Dermis blood vessel endothelial cell (primary cell): ENCODE measurements at places on chromosomes 2 and 18. TPM values are rescaled to one million over a fixed set of nuclear protein-coding genes. Genes with fewer than 3 reads are reported as not detected.

CBLN2 gene
- total RNA-seq, result not detected in 2 replicates

SLC25A52 gene
- total RNA-seq, result not detected in 2 replicates

ITPRIPL1 gene
- 7.0 and 7.7 TPM in 2 replicates for total RNA-seq

PDE1A gene
- 1.4 and 3.0 TPM in 2 replicates for total RNA-seq

WIPF1 gene
- 13.5 and 14.1 TPM in 2 replicates for total RNA-seq

SAP130 gene
- total RNA-seq, result 3.9 and 8.1 TPM in 2 replicates

DDX1 gene
- total RNA-seq, result 87.3 and 126 TPM in 2 replicates

DNA sequence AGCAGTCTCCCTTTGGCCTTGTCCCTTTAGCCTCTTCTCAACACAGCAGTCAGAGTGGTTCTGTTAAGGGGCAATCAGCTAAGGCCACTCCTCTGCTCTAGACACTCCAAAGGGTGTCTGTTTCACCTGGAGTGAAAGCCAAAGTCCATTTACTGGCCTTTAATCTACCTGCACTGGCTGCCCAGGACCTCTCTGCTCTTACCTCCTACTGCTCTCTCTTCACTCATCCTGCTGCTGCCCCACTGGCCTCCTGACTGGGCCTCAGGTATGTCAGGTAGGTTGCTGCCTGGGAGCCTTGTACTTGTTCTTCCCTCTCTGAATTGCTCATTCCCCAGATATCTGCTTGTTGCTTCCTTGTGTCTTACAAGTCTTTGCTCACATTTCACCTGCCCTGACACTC is 68.2 kb downstream of the PIKFYVE start:
- no peak for DNase-seq

GRCh38 chr2:182047544-182047943 is 61.9 kb downstream of the PPP1R1C start:
- no peak for DNase-seq

DNA sequence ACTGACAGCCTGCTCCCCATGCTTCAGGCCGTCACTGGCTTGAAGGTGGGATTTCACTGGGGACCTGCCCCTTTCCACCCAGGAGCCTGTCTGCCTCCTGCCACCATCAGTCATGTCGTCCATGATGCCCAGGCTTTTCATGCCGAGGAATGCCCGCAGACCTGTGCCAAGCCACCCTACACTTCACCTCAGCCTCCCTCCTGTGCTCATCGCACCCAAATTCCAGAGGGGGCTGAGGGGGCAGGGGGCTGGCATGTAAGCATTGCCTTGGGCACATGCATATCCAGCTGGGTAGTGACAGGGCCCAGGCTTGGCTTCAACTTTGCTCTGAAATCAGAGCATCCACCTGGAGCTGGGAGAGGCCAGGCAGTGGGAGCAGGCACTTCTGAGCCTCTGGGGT is 20.9 kb upstream of the RPRM start:
- DNase-seq, result no peak

DNA sequence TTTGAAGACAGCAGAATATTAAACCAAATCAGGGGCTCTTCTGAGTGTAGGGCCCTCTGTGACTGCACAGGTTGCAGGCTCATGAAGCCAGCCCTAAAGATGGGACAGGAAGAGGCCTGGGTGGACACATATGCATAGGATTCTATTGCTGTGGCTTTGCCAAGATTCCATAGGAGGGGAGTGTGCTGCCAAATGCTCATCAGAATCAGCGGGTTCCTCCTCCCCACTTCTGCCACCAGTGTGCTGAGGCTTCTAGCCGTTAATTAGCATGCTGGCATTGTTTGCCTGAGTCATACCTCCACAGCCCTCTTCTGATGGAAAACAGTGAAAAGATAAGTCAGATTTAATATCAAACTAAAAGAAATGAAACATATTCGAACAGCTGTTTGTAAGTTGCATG is 103.9 kb upstream of the TMEFF2 start:
- no peak for DNase-seq

DNA sequence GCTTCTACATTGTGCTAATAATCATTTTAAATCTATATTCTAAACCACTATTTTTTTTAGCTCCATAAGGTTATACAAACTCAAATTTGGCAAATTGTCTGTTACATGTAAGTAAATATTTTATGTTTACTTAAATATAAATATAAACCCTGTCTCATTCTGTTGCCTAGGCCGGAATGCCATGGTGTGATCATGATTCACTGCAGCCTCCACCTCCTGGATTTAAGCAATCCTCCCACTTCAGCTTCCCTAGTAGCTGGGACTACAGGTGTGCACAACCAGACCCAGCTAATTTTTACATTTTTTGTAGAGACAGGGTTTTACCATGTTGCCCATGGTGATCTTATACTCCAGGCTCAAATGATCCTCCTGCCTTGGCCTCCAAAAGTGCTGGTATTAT is 124.7 kb downstream of the MEIS1 start:
- no peak for DNase-seq

GRCh38 chr2:145106293-145106692 is 586.4 kb upstream of the ZEB2 start:
- no peak for DNase-seq

GRCh38 chr2:69493268-69493667 is 56.0 kb upstream of the NFU1 start:
- DNase-seq, result no peak

DNA sequence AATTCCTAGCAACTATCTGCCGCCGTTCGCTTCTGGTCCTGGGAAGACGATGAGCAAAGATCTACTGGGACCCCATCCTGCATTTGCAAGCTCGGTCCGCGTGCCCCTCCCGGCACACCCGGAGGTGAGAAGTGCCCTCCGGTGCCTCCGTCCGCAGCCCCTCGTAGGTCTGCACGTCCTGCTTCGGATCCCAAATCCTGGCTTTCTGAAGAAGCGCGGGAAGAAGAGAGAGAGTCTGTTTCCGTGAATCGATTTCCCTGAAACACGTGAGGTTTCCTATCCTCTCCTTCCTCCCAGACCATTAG is 5.0 kb upstream of the OSR1 start:
- no peak for DNase-seq

DNA sequence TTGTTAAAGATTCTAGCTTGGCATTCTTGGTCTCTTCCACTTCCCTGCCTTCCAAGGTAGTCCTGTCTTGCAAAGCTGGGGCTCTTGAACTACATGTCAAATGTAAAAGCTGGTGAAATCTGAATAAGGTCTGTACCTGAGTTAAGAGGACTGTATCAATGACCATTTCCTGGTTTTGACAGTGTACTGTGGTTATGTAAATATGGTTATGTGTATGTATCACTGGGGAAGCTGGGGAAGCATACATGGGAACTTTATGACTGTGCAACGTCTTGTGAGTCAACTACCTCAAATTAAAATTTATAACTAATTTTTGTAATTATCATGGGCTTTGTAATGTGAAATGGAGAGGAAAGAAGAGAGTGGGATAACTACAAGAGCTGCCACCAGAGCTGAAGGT is 81.7 kb downstream of the COL4A4 start:
- no peak for DNase-seq

DNA sequence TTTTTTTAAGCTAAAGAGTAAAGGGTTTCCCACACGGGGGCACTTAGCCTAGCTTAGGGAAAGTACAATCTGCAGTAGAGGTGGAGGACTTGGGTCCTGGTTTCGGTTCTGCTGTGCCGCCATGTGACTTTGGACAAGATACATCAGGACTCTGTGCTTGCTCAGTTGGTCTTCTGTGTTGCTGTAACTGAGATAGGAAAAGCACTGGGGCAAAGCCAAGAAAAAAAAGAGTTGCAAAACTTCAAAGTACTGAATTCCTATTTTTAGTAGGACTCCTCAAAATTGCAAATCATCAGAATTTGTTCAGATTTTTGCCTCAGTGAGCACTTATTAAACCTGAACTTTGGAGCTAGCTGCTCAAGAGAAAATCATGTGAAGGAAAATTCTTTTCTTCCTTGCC is 96.3 kb upstream of the STON1 start:
- DNase-seq, result no peak

DNA sequence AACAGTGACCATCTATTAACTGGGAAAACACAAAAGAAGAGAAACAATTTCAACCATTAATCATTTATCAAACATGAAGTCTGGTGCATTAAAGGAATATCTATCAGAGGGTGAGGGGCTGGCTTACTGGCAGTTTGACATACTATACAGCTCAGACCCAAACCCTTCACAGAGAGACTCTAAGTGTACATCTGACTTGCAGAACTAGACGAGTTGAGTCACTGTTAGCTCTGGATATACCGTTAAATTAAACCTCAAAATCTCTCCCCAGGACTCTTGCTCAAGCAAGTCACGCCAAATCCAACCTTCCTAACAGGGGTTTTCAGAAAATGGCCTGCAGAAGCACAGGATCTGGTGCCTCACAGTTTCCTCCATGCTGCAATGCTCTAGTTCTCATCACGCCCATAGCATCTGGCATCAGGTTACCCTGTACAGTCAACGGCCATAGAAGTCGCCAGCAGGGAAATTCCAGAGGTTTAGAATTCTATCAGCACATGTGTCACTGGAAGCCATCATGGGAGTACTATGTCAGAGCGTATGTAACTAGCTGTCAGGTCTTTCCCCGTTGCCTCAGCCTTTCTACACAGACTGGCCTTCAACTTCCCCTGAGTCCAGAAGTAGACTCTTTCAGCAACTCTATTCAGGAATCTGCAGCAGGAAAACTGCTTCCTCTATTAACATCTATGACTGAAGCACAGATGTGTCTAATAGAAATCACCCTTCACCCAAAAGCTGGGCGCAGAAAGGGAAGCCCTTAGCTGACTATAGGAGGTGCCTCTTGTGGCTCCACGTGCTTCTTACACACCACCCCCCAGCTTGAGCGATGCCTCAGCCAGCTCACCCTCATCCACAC is 9.3 kb downstream of the TGOLN2 start:
- DNase-seq, result peak; percentile 23

- no peak for DNase-seq
These were observed 409.2 kb upstream of the SPHKAP start for GRCh38 chr2:228590681-228591080.

GRCh38 chr2:129829588-129829987 is 149.9 kb upstream of the RAB6C start:
- no peak for DNase-seq

GRCh38 chr2:232793271-232793670 is 16.9 kb upstream of the KCNJ13 start:
- no peak for DNase-seq

DNA sequence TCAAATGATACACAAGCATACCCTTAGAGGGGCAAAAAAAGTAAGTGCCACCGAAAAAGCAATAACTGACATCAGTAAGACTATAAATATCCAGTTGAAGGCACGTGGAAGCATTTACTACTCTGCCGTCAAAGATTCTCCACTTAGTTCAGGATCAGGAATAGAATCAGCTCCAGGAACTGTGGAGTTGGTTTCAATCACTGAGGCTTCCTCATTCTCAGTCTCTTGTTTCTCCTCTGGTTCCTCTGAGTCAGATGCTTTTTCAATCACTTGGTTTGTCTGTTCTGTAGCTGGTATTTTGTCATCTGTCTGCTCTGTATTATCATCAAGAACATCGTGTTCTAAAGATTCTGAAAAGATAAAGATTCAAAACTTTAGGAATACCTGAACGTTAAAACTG is 72.2 kb downstream of the LNPK start:
- peak; percentile 39 for DNase-seq

- no peak for DNase-seq
These were observed 150.0 kb upstream of the AGAP1 start for GRCh38 chr2:235343869-235344268.

DNA sequence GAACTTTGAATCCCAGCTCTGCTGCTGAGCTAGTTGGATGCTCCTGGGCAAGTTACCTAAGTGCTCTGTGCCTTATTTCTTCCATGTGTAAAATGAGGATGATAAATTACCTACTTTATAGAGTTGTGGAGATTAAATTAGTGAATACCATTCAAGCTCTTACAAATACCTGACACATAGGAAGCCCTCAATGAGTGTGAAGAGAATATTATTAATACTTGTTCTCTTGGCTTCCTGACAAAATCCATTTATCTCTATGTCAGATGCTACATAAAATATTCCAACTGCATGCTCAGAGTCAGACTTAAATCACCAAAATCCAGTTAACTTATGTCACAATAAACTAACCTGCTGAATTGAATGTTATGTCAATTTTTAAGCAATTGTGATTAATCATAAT is 42.9 kb upstream of the CCBE1 start:
- DNase-seq, result no peak

DNA sequence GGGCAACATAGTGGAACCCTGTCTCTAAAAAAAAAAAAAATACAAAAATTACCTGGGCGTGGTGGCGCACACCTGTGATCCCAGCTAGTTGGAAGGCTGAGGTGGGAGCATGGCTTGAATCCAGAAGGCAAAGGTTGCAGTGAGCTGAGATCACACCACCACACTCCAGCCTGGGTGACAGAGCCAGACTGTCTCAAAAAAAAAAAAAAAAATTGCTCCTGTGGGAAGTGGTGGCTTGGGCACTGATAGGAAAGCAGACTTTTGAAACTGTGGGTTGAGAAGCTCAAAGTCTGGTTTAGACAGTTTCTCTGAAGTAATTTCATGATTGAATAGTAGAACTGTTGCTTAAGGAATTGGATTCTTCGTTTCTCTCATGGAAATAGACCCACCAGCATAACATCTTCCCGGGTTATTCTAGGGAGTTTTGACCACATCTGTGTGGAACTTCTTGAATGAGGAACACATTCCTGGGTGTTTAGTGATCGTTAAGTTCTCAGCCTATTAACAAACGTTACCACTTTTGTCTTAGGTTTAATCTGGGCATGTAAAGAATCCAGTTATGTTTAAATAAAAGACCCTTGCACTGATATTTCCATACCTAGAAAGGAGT is 33.5 kb downstream of the GRHL1 start:
- DNase-seq, result no peak
